ENCODE measurements at places on chromosomes 6 and 20.

GRCh38 chr20:19920381-19921138 lies 96.6 kb upstream of the NAA20 start:
- DNase-seq, result no peak

DNA sequence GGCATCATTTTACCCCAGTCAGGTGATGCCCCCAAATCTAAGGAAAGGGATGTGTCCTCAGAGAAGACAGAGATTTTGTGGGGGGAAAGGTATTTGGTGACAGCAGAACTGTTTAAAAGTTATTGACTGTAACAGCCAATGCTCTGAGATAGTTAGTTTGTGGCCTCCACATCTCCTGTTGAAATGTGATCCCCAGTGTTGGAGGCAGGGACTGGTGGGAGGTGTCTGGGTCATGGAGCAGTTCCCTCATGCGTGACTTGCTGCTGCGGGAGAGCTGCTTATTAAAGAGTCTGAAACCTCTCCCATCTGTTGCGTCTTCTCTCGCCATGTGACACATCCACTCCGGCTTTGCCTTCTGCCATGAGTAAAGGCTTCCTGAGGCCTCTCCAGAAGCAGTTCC lies 282.8 kb upstream of the FOXQ1 start:
- DNase-seq, result no peak

DNA sequence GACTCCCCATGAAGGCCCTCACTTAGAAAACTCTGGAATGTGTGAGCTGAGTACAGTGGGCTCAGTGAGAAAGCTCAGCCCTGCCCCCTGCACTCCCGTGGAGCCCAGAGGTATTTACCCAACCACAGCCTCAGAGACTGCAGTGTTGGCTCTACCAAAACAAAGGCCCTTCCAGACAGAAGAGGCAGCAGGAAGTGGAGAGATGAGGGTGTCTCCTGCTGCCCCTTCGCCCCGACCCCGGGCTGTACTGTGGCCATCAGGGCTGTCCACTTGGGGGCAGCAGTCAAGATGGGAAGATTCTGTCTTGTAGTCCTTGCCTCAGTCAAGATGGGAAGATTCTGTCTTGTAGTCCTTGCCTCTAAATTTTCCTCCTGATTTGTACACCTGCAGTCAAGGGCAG lies 341.3 kb downstream of the TAF4 start:
- DNase-seq, result no peak

DNA sequence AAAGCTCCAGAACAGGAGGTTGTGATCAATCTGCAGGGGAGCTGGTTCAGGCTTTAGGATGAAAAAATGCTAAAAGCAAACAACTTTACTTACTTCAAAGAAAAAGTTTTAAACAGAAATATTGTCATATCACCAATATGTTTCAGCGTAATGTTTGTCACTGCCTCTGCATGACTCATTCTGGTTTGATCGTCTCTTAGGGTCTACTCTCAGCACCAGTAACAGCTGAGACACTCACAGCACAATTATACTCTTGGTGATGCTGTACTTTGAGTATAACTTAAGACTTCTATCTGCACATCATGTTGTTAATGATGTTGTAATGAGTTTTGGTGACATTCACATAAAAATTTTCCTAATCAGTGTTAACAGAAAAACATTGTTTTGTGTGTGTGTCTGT lies 665.4 kb downstream of the EPM2A start:
- DNase-seq, result no peak

- DNase-seq, result no peak
Measured at GRCh38 chr6:16108419-16108818, 20.5 kb upstream of the MYLIP start.

DNA sequence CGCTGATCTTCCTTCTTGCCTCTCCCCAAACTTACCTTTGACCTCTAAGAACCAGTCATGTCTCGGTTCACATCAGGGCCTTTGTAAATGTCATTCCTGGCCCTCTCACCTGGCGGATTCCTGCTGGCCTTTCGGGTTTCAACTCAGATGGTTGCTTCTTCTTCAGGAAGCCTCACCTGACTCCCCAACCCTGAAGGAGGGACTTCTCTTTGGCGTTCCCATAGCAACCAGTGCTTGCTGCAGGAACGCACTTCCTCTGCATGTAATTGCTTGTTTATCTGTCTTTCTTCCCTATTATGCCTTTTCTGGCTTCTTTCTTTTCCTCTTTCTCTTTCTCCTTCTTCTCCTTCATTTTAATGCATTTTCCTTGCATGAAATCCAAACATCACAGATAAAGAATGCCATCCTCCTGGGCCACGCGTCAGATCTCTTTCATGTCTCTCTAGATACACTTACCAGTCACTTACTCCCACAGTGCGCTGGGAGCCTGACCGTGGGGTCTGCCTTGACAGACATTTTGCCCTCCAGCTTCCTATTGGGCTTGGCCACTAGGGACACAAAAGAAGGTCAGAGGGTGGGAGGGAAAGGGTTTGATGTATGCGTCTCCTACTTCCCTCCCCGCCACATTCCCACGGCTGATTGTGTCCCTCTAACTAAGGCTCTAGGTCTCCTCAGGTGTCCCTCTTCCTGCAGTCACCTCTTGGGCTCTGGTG lies 295.7 kb upstream of the TSHZ2 start:
- DNase-seq, result no peak

- DNase-seq, result no peak
Measured at GRCh38 chr20:59972037-59972801, 14.0 kb downstream of the CDH26 start.

- DNase-seq, result no peak
Measured at GRCh38 chr6:150560004-150560883, 39.4 kb upstream of the PLEKHG1 start.

DNA sequence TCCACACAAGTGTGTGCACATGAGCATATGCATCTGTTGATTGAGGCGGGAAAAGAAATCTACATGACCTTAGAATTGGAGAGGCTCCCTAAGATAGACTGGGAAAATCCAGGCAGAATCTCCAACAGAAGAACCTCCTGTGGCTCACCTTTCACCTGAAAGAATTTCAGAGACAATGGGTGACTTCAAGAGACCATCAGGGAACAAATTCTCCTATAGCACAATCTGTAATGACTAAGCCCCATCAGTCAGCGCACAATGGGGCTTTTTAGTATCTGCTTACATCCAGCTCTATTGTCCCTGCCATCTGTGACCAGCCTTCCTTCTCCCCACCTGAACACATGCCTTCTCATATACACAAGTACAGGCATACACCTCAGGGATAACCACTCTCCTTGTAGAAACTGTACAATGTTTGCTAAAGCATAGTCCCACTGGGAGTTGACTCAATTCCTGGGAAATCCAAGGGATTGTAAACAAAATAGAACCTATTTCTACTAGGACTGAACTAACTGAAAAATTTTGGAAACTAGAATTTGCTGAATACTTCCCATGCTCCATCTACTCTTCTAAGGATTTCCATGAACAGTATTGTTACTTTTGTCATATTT lies 150.8 kb upstream of the STXBP5 start:
- DNase-seq, result no peak

Data from NCI-H748 treated with DMSO at 0.1 percent for 48 hours (cell line).